ENCODE measurements at places on chromosomes 13 and 19.

GRCh38 chr13:110479648-110480047 lies 81.9 kb downstream of the RAB20 start:
- DNase-seq = no peak

GRCh38 chr13:69468624-69469023 lies 639.0 kb upstream of the ATXN8OS start:
- DNase-seq = no peak

GRCh38 chr13:31286930-31287329 lies 87.2 kb downstream of the B3GLCT start:
- DNase-seq = no peak

- DNase-seq = no peak
These were observed 6.1 kb upstream of the FXYD3 start for GRCh38 chr19:35109395-35110112.

DNA sequence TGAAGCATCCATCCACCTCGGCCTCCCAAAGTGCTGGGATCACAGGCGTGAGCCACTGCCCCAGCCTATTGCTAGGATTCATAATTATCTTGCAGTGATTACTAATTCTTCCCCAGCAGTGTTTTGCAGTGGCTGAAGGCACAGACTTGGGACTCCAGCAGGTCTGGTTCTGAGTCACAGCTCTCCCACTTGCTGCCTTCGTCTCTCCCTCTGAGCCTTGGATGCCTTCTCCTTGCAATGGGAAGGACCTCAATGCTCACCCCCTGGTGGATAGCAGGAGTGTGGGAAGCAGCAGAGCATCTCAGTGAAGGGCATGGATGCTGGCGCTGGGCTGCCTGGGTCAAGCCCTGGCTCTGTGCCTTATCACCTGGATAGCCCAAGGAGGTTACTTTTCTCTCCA lies 37.6 kb upstream of the SHKBP1 start:
- no peak for DNase-seq

DNA sequence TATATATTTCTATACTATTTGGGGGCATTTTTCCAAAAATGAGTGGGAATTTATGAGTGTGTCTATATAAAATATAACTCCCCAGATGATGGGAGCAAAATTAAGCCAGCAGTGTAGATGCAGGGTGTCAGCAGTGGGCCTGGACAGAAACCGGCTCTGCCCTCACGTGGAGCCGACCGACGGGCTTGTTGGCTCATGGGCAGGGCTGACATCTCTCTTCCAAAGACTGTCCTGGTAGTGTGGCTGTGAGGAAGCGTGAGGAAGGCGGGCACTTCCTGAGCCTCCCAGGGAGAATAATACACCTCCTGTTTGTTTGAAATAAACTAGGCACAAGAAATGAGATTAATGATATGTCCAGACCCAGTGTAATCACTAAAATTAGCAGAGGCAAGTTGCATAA lies 206.5 kb downstream of the TEX29 start:
- no peak for DNase-seq

GRCh38 chr19:42386974-42387707 lies 3.0 kb downstream of the CNFN start:
- DNase-seq = peak; percentile 47

- DNase-seq = no peak
These were observed 15.2 kb upstream of the ERCC5 start for GRCh38 chr13:102830646-102831045.

DNA sequence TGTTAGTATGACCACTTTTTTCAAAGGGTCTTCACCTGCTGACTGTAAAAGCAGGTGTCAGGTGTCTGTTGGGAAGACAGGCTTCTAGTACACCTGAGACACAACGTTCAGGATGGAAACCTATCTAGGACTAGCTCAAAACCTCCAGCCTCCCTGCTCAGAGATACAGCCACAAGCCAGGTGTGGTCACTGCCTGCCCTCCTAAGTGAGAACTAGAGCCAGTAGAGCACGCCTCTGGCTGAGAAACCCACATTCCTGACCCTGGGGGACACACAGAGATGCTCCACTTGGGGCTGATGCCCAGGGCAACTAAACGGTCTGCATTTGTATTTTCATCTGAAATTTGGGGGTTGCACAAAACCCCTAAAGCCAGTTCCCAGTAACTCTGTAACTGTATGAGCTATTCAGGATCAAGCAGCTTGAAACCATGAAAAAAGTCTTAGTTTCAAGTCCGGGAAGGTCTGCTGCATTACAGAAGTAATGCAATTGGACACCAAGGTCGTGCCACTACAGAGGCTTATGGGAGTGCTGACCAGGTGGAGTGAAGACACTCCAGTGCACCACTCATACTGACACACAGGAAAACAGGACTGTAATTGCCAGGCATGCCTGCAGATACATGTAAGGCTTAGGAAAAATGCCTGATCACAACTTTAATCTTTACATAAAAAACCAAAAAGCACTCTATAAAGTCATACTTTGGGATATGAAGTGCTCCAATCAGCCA lies 27.8 kb downstream of the ANKRD10 start:
- DNase-seq = no peak
